ENCODE measurements at places on chromosomes 7 and 10.
A peak's percentile ranks its signal among the peaks of the same experiment; 100 is the strongest.

GRCh38 chr10:29204070-29204800 lies 84.6 kb upstream of the LYZL1 start:
- no peak for DNase-seq

DNA sequence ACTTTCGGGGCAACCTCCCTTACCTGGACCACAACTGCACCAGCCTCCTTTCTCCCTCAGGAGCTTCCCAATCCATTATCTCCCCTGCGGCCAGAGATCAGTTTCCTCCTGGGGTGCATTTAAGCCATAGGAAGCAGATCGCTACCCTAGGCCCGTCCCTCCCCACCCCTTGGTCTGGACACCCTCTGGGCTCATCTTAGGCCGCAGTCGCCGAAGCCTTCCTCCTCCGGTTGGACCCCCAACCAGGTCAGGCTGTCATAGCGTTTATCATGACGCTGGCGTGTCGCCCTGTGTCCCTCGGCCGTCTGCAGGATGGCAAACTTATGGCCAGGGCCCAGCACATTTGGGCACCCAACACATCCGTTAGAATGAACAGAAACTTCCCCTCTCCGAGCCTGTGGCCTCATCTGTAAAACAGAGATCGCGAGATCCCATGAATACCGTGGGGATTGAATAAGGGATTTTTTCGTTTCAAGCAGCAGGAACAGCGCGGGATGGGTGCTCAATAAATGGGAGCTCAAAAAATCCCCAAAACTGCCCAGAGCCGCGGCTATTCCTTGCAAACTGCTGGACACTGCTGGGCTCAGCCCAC lies 669 bp upstream of the AP5Z1 start:
- peak; percentile 47 for DNase-seq

DNA sequence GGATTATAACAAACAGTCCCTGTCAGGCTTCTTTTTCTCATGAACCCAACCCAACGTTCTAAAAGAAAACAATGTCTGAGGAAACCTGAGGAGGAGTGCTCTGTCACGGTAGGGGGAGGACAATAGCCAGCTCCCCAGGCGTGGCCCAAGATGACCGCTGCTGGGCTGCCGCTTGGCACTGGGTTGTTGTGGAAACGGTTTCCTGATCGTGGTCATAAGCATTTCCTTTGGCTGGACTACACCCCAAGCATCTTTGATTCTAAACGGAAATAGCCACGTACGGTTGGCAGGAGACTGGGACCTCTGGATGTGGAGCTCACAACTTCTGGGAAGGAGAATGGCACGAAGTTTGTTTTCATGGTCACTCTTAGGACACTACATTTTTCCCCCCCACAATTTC lies 30.4 kb upstream of the DMBT1 start:
- no peak for DNase-seq

- no peak for DNase-seq
Measured at GRCh38 chr10:58894929-58895328, 281.5 kb upstream of the PHYHIPL start.

DNA sequence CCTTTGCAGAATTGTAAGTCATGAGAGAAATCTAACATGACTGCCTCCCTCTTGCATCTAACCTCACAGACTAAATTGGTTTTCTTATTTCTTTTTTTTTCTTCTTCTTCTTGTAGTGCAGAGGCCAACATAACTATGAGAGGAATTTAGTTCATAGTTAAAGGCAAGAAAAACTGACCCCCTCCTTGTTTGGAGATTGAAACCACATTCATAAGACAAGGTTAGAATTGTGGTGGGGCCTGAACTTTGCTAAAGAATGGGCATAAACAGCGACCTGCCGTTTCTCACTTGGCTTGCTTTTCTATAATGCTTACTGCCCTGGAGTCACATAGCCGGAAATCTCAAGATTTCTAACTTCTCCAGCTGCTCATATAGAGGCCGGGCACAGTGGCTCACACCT lies 2.4 kb upstream of the POLM start:
- DNase-seq: no peak

Measured in activated T-cell treated with anti-CD3 and anti-CD28 coated beads, Interleukin-2, amount 50 U/mL, for 72 hours (primary cell).